Stimulated activated CD4-positive, alpha-beta T cell treated with anti-CD3 and anti-CD28 coated beads, Interleukin-15, amount 100 ng/mL, for 1 hour (primary cell): ENCODE measurements at places on chromosomes 1 and 21.

- DNase-seq = no peak
Measured at GRCh38 chr1:236035681-236036101, 29.2 kb downstream of the NID1 start.

- no peak for DNase-seq
Measured at GRCh38 chr1:180536821-180537372, 21.9 kb upstream of the OVAAL start.

GRCh38 chr1:174680101-174680500, 232.3 kb downstream of the GPR52 start:
- DNase-seq = no peak

GRCh38 chr1:204971517-204972336, 71.3 kb upstream of the CNTN2 start:
- no peak for DNase-seq

GRCh38 chr1:19496527-19496874, 11.2 kb upstream of the CAPZB start:
- no peak for DNase-seq

DNA sequence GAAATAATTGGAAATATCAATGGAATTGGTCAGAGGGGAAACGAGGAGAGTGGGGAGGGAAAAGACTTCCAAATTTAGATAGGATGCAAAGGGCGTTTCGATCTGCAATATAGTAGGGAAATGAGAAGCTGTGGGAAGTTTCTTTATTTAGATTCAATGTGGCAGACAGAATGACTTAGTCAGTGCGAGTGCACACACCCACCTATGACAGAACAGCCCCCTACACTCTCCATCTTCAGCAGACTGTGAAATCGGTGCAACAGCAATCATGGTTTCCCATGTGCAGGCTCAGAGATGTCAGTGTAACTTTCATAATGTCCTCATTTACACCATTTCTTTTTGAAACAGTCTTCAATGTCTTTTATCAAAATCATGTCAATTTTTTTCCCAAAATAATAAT, 46.0 kb downstream of the DIP2A start:
- no peak for DNase-seq

DNA sequence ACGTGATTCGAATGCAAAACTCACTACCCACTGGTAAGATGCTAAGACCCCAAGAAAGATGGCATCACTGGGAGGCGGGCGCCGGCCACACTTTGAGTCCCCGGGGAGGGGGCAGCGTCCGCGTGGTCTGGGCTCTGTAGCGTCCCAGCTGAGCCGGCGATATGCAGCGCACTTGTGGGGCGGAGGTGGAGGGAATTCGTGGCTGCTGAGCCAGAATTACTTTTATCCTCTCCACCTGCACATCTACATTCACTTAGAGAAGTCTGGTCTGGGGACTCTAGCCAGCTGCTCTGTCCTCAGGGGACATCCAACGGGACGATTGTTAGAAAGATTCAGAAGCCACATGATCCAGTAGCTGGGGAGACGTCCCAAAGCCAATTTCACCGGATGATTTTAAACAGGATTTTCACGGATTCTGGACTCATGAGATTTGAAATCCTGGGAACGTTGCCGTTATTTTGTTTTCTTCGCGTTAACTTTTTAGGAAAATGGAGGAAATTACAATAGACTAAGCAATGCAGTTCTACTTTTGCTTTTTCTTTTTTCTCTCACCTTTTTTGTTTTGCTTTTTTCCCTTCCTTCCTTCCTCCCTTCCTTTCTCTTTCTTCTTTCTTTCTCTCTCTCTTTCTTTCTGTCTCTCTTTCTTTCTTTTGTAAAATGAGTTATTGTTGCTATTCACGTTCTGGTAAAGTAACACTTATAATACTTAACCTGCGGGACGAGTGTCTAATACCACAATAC, 1.3 kb downstream of the JAM2 start:
- no peak for DNase-seq

DNA sequence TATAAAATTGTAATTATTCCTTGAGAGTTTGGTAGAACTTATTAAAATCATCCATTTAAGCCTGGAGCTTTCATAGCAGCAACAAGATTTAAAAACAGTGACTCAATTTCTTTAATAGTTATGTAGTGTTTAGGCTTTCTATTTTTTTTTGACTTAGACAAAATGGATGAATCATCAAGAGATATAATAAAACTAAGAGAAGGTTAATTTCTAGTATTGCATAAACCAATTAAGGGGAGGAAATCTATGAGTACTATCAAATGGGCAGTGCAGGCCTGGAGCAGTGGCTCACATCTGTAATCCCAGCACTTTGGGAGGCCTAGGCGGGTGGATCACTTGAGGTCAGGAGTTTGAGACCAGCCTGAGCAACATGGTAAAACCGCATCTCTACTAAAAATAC, 416.3 kb upstream of the USP24 start:
- no peak for DNase-seq

DNA sequence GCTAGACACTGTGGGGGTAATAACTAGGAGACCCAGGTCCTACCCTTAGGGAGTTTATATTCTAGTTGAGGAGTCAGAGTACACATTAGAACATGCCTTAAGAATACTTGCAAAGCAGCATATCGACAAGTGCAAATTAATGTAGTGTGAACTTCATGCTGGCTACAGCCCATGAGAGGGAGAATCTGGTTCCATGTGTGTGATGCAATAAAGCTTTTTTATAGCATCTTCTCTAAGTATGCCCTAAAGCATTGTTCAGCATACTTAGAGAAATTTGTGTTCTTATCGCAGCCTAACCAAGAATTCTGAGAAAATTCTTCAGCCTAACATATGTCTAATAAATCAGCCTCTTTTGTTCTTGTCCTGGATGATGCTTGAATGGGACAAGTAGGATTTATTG, 95.5 kb downstream of the SDCCAG8 start:
- DNase-seq = no peak

DNA sequence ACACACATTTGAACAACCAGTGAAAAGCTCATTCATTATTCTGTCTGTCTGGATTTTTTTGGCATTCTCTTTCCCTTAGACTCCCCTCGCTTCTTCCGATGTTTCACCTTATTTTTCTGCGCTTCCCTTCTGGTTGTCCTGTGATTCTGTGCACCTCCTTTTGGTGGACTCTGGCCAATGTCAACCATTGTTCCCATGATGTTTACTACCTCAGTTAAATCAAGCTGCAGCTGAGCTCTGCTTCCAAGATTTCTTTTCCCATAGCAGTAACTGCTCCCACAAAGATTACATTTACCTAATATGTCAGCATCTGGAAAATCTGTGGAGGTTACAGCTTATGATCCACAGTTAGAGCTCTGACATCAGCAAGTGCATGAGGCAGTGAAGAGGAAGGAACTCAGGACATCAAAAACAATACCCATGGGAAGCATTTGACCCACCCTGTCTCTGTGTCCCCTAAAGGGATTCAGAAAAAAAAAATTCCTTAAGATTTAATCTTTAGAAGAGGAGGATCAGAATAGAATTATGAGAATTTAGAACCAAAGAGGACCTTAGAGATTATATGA, 69.9 kb upstream of the ADAMTS5 start:
- no peak for DNase-seq

DNA sequence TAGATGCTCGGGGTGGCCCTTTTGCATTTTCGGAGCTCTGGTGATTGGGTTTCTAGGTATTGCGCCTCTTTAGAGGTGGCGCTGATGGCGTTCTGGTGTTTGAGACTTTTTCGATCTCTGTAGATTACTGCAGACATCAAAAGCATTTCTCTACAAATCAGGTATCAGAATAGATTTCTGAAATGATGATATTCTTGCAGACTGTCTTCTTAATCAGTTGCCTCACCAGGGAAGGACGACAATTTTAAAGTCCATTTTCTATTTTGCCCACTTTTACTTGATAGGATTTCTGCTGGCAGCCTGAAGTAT, 65.2 kb upstream of the VAMP3 start:
- no peak for DNase-seq

DNA sequence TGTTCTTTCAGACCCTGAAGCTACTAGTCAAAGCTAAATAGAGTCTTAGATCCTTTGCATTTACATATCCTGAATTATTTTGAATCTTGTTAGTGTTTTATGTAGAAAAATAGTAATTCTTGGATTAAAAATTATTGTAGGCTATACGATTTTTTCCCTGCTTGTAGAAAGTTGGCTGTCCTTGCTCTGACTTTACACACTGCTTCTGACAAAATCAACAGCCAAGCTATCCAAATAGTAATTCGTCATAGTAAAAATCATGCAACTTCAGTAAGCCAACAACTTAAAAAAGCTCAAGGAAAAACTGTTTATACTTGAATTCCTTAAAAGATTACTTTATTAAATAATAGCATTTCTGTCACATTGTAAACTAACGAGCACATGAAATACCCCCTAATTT, 7.5 kb upstream of the KRTAP23-1 start:
- no peak for DNase-seq

GRCh38 chr1:156114919-156115513, 505 bp downstream of the LMNA start:
- DNase-seq = no peak

GRCh38 chr1:163528710-163529348, 207.1 kb downstream of the NUF2 start:
- DNase-seq = no peak

- no peak for DNase-seq
Measured at GRCh38 chr1:211735208-211736170, 60.1 kb upstream of the NEK2 start.

DNA sequence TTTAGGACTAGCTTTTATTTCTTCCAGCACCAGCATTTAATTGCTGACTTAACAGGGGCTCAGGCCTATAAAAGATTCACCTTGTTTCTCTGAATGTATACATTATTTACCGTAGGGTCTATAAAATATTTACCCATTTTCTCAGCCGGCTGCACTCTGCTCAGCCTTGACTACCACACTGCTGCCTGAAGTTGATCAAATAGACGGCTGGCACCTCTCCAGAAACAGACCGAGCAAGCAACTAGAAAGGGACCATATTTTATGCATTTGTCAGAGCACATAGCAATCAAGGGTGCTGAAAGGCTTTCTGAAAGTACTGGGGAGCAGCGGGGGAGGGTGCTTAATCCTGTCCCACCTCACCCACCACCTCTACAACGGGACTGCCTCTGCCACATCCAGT, 64.7 kb upstream of the FGGY start:
- no peak for DNase-seq

DNA sequence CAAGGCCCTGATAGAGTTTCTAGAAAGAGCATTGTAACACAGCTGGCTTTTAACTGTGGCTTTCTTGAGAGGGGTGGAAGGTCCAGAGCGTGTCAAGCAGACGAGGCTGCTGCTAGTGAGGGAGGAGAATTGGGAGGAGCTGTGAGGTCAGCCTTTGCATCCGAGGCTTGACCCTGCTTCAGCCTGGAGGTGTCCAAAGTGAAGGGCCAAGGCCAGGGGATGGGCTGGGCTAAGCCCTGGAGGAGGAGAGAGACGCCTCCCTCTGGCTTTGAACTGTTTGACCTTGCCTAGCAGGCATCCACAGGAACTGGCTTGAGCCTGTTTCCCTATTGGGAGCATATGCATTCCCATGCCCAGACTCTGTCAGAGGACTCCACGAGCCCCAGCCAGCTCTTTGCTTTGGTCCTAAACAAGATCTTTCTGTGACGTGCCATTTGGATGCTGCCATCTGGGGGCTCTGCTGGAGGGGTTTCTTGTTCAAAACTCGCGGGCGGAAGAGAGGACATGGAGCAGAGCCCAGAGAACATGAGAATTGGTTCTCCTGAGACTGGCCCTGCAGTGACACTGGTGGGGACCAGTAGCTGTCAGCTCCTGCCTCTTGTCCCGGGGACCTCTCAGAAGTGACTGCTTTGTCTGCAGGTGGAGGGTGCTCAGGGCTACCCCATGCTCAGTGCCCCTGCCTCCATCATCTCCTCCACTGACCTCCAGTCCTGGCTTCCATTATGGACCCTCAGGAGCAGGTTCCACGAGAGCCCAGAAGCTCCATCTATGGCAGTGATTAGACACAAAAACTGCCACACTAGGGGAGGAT, 5.5 kb downstream of the ACTRT2 start:
- no peak for DNase-seq

- DNase-seq = no peak
Measured at GRCh38 chr1:118488787-118489186, 303.8 kb upstream of the SPAG17 start.

DNA sequence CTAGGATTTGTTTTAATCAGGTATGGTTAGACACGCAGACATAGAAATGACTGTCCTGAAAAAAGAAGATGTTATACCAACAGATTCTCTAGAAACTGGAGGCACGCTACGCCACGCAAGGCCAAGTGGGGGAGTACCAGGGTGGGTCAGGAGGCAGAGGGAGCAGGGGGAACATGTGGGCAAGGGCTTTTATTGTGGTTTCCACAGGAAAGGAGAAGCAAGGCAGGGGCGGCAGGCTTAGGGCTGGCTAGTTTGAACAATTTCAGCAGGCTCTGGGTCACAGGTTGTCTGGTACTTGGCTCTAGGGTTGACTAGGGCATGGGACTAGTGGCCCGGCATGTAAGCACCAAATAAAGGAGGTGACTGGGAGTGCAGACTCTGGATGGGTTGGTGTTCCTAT, 7.2 kb downstream of the MTARC2 start:
- DNase-seq = no peak

GRCh38 chr1:218482683-218483082, 137.5 kb downstream of the TGFB2 start:
- DNase-seq = no peak

GRCh38 chr1:88350648-88351047, 333.4 kb upstream of the PKN2 start:
- DNase-seq = no peak

- DNase-seq = no peak
Measured at GRCh38 chr1:199522936-199523335, 504.6 kb upstream of the NR5A2 start.

GRCh38 chr1:211695135-211695816, 19.9 kb upstream of the NEK2 start:
- DNase-seq = no peak

DNA sequence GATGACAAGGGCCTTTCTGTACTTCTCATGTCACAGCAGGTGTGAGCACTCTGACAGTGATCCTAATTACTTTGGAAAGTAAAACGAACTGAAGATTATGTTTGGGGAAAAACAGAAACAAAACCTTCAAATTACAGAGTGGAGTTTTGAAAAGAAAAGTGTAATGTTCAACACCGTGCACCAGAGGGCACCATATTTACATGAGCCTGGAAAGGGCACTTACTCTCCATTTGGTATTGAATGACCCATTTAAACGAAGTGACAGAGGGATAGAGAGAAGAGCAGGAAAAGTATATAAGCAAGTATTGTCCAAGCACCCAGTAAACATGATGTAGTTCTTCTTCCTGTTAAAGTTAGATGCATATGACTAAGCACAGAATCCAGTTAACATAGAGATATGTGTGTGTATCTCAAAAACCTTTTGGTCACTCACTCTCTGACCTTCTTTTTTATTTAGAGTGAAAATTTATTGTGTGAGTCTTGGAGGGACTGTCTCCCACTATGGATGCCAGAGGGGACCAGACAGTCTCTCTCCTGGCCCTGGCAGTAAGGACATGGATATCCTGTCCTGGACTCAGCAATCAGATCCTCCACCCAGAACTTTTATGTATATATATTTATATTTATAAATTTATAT, 3.8 kb upstream of the RGSL1 start:
- no peak for DNase-seq

DNA sequence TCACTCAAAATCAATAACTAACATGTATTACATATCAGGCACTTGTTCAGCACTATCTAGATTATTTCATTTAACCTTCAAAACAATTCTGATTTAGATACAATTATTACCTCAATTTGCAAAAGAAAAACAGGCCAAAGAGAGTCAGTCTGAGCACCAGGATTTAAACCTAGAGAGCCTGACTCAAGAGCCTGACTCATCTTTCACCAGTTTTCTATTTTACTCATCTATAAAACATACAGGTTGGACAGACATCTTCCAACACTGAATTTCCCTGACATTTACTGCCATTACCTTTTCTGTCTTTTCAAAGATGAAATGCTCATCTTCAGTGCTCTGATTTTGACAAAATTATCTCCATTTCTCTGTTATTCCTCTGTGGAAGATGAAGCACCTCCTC, 116.5 kb downstream of the MRPL39 start:
- DNase-seq = no peak
